Foreskin keratinocyte (primary cell): ENCODE measurements at places on chromosomes 7 and 10.

- DNase-seq: peak; percentile 54
Measured at GRCh38 chr7:80686576-80686975, 48.1 kb downstream of the CD36 start.

GRCh38 chr10:105210546-105210945 lies 569.5 kb downstream of the SORCS3 start:
- peak; percentile 6 for DNase-seq

- DNase-seq: no peak
Measured at GRCh38 chr7:57375783-57376182, 74.2 kb upstream of the ZNF716 start.

GRCh38 chr10:58568428-58568935 lies 55.8 kb downstream of the BICC1 start:
- no peak for DNase-seq

DNA sequence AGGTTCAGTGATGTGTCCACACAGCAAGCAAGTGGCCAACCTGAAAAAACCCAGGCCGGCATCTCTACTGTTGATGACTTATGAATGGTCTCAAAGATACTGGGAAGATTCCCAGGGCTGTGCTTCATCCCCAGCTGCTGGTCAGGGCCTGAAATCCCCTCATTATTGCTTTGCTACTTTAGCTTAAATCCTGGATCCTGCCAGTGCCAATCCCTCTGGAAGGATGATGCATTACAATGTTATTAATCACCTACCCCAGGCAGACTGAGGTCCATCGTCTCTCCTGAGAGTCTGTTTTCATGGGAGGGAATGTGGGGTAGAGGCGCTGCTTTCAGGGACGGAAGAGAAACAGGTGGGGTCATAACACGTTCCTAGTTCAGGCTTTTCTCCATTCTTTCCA lies 371.6 kb downstream of the RPS24 start:
- no peak for DNase-seq
